NCI-H460 (cell line): ENCODE measurements at places on chromosomes 12 and 14. TPM values are rescaled to one million over a fixed set of nuclear protein-coding genes. Genes with fewer than 3 reads are reported as not detected.

The SALL2 gene
- 0.66 and 0.67 TPM in 2 replicates for total RNA-seq

The SLC38A6 gene
- 54.2 and 54.9 TPM in 2 replicates for total RNA-seq

The MYL2 gene
- total RNA-seq, result not detected in 2 replicates

The ARMH4 gene
- total RNA-seq, result 0.23 and 1.2 TPM in 2 replicates

The HNRNPC gene
- 1,048 and 1,119 TPM in 2 replicates for total RNA-seq

The SDS gene
- total RNA-seq, result 0.30 TPM in 1 of 2 replicates, not detected in the other

The LMNTD1 gene
- 0.15 TPM in 1 of 2 replicates, not detected in the other for total RNA-seq

The NEUROD4 gene
- total RNA-seq, result not detected in 2 replicates

The CPM gene
- total RNA-seq, result 1.4 and 2.7 TPM in 2 replicates

The ERP27 gene
- not detected in 2 replicates for total RNA-seq

The KITLG gene
- total RNA-seq, result 10.5 TPM in 2 replicates

The PMCH gene
- not detected in 2 replicates for total RNA-seq

The TPPP2 gene
- total RNA-seq, result not detected in 2 replicates

The VASH1 gene
- total RNA-seq, result 0.81 and 1.0 TPM in 2 replicates

The CAPZA3 gene
- not detected in 2 replicates for total RNA-seq

The TCHP gene
- total RNA-seq, result 26.2 and 36.0 TPM in 2 replicates

The EPYC gene
- not detected in 2 replicates for total RNA-seq

The LPCAT3 gene
- 9.3 and 10.6 TPM in 2 replicates for total RNA-seq

The P2RX2 gene
- total RNA-seq, result not detected in 2 replicates

The LPAR5 gene
- not detected in 2 replicates for total RNA-seq

The LGR5 gene
- total RNA-seq, result not detected in 2 replicates

The CCDC92 gene
- 6.3 and 10.2 TPM in 2 replicates for total RNA-seq

The ANO2 gene
- not detected in 2 replicates for total RNA-seq

The KRT82 gene
- total RNA-seq, result not detected in 2 replicates

The PLA2G1B gene
- total RNA-seq, result not detected in 2 replicates

The ANO6 gene
- 66.8 and 70.3 TPM in 2 replicates for total RNA-seq

The CISTR gene
- total RNA-seq, result not detected in 2 replicates

The KRT72 gene
- total RNA-seq, result not detected in 2 replicates

The AHNAK2 gene
- 35.9 and 38.2 TPM in 2 replicates for total RNA-seq

The RD3L gene
- total RNA-seq, result not detected in 2 replicates

The STAB2 gene
- not detected in 2 replicates for total RNA-seq

The KRT75 gene
- not detected in 2 replicates for total RNA-seq

The PPP1R1A gene
- total RNA-seq, result not detected in 2 replicates

The TDP1 gene
- total RNA-seq, result 33.7 and 36.0 TPM in 2 replicates
